ENCODE measurements at places on chromosomes 4 and X. TPM values are rescaled to one million over a fixed set of nuclear protein-coding genes. Genes with fewer than 3 reads are reported as not detected.

DNA sequence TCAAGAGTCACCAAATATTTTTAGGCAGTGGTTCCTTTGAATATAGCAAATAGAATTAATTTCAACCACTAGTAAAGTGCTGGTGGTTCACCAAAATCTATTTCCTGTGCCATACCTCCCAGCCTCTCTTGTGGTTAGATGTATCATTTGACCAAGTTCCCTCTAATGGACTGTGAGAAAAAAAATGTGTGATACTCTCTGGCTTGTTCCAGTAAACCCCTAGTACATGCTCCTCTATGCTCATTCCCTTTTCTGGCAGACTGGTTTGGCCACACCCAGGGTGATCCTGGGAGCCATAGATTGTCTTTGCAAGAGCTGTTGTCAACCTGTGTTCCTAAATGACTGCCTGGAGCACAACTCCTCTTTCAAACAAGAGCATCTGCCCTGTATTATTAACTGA lies 109.5 kb downstream of the FRAS1 start:
- no peak for DNase-seq

GRCh38 chrX:11214346-11215190 lies 78.6 kb upstream of the AMELX start:
- DNase-seq = no peak

Gene MAGEB1
- total RNA-seq = not detected

Gene ANKRD50
- 58.8 TPM for total RNA-seq

Gene ABLIM2
- 2.6 TPM for total RNA-seq

DNA sequence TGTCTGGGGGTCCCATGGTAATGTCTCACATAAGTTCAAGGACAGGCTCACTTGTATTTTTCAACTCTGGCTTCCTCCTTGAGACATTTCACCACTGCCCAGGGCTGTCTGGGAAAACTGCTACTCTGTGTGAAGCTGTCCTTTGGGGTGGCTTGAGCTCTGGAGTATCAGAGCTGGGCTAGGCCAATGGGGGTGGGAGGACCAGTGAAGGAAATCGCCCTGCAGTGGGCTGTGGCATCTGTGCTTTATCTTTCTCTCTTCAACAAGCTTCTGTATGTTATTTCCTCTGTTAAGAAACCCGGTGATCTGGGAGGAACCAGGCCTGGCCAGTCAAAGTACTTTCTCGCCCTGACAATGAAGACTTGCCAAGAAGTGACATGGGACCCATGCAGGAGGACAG lies 87.4 kb downstream of the SMIM20 start:
- DNase-seq = no peak

DNA sequence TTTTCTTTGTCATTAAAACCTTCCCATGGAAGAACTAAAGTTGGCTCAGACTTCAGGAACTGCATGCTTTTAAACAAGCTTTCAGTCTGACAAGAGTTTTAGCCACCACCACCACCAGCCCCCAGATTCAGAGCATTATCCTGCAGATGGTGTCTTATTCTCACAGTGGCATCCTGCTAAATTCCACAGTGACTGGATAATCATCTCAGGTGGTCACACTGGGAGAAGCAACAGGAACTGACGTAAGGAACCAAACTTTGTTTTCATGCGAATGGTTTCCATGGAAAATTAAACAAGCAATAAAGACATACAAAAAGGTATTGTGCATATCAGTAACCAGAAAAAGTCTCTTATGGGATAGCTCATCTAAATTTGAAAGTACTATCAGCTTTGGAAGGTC lies 370.7 kb downstream of the FBXW7 start:
- peak; percentile 63 for DNase-seq

Gene TSPAN6
- total RNA-seq = 67.5 TPM

- DNase-seq = no peak
These were observed 7.0 kb downstream of the STBD1 start for GRCh38 chr4:76313547-76313946.
